AG10803 (cell line): ENCODE measurements at places on chromosomes 3 and 15.

GRCh38 chr3:185724761-185725160, 100.1 kb downstream of the IGF2BP2 start:
- DNase-seq = peak; percentile 87

- peak; percentile 99 for DNase-seq
Observed at GRCh38 chr3:131903988-131904415, 130.8 kb downstream of the CPNE4 start.

- no peak for DNase-seq
Observed at GRCh38 chr3:52843108-52843865, 8.5 kb upstream of the MUSTN1 start.

DNA sequence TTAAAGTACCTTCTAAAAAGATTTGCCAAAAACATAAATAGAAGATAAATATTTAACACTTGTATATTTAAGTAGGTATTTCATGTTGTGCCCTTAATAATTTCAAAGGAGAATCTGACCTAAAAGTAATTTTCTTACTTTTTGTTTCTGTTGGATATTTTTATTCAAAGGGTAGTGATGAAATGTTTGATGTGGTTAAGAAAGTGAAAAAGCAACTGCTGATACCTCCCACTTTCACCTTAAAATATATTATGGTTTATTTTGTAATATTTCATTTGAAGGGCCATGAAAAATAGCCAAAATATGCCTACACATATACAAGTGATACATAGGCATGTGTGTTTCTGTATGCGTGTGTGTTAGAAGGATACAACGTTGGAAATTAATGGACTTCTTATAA, 5.8 kb upstream of the SLITRK3 start:
- DNase-seq = no peak

DNA sequence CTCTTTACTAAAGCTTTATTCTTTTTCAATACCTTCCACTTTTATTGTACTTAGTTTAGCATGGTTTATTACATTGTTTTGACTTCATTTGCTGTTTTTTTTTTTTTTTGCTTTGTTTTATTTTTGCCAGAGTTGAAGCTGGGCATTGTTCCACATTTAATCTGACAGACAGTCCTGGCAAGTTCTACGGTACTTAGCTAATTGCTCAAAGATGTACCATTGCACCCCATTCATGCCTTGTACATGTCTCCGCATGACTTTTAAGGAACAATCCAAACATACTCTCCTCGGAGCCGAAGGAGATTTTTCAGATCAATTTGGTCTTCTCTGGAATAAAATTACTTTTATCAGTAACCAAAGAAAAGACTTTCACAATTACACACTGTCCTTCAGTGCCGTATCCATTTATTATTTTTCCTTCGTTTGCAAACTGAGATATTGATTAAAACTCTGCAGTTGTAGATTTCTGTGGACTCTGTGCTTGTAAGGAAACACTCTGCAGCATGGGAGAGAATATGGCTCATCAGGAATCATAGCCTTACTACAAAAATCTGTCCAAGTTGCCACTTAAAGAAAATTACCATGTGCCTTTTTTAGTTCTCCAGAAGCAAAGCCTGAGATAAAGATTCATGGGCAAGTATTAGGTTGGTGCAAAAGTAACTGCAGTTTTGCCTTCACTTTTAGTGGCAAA, 952.0 kb downstream of the AGBL1 start:
- peak; percentile 55 for DNase-seq

- no peak for DNase-seq
Observed at GRCh38 chr3:27171113-27171512, 198.1 kb downstream of the NEK10 start.

GRCh38 chr3:152195206-152195605, 73.5 kb upstream of the MBNL1 start:
- DNase-seq = no peak

DNA sequence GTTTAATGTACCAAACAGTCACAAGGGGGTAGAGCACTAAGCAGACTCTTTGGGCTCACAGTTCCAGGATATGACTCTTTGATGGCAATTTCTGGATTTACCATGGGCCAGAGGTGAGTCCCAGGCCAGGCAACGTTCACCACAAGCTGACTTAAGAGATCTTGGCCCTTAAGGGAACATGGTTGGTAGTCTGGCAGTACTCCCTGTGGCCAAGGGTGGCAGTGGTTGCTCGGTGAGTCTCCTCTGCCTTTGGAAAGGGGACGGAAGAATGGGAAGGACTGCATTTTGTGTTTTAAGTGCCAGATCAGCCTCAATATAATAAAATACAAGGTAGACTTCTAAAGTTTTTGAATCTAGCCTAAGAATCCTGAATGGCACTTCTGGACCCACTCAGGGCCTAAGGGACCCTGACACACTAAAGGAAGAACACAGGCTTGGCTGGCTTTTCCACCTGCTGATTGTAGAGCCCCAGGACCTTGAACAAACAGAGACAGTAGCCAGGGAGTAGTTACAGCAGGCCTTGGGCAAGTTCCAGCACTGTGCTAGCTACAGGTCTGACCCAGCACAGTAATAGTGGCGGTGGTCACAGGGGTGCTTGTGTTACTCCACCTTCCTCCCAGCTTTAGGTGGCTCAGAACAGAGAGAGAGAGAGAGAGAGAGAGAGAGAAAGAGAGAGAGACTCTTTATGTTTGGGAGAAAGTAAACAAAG, 730.7 kb upstream of the ALCAM start:
- no peak for DNase-seq

- no peak for DNase-seq
Observed at GRCh38 chr3:89628856-89629670, 521.6 kb downstream of the EPHA3 start.

GRCh38 chr3:41581700-41582099, 380.2 kb downstream of the ULK4 start:
- no peak for DNase-seq

DNA sequence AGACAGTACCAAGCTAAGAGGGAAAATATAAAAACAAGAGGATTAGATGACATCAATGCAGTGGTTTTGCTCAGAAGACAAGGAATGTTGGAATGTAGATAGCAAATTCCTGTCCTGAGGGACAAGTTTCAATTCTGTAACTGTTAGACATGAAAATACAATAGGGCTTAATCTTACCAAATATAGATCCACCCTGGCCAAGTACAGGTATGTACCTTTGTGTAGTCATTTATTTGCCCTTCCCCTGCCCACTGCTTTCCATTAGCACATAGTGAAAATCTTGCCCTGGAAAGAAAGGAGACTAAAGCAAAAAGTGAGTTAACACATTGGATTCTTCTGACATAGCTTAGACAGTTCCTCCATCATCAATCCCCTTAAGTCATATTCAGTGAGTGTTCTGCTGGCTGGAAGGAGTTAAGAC, 389.0 kb upstream of the THBS1 start:
- DNase-seq = peak; percentile 86

GRCh38 chr3:134931045-134931785, 136.2 kb downstream of the EPHB1 start:
- no peak for DNase-seq

DNA sequence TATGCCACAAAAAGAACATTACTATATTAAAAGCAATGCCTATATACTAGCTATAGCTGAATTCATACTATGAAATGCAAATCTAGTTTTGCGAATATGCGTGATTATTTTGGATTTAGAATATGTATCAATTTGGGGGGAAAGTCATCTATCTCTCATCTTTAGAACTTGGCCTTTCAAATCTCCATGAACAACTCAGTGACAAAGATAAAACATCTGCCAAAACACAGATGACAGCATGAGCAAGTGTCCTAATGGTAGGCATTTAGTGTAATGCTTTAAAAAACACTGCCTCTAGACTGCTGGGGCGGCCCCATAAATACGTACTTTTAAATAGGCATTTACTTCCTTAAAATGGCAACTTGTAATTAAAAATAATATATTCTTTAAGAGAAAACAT, 2.7 kb downstream of the CD47 start:
- DNase-seq = no peak

GRCh38 chr3:149808209-149808829, 4.7 kb upstream of the RNF13 start:
- DNase-seq = peak; percentile 81

DNA sequence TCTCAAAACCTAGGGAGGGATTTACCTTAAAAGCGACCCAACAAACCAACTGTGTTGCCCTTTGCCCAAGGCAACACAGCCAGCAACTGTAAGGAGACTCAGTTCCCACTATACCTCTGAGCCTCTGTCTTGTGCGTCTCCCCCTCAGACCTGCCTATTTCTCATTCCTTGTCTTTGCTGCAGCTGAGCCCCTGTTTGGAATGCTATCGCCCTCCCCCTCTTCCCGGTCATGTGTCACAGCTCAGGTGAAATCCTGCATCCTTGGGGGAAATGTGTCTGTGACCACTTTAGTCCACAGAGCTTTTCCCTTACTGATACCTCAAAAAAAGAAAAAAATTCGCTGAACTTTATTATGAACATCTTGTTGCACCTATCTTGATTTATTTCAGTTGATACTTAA, 52.0 kb upstream of the LRIG1 start:
- no peak for DNase-seq

DNA sequence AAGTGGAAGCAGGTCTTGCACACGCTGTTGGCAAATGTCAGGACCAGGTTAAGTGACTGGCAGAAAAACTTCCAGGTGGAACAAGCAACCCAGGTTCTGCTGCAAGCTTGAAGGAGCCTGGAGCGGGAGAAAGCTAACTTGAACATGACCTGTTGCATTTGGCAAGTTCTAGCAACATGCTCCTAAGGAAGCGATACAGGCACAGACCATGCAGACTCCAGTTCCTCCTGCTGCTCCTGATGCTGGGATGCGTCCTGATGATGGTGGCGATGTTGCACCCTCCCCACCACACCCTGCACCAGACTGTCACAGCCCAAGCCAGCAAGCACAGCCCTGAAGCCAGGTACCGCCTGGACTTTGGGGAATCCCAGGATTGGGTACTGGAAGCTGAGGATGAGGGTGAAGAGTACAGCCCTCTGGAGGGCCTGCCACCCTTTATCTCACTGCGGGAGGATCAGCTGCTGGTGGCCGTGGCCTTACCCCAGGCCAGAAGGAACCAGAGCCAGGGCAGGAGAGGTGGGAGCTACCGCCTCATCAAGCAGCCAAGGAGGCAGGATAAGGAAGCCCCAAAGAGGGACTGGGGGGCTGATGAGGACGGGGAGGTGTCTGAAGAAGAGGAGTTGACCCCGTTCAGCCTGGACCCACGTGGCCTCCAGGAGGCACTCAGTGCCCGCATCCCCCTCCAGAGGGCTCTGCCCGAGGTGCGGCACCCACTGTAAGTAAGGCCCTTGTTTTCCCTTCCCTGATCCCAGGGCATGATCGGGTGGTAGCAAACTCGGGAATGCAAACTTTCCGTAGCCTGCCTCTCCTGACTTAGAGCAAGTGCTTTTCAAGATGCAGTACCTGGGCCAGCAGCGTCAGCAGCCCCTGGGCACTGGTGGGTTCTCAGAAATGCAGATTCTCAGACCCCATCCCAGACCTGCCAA, 759 bp downstream of the GALNT15 start:
- DNase-seq = no peak

DNA sequence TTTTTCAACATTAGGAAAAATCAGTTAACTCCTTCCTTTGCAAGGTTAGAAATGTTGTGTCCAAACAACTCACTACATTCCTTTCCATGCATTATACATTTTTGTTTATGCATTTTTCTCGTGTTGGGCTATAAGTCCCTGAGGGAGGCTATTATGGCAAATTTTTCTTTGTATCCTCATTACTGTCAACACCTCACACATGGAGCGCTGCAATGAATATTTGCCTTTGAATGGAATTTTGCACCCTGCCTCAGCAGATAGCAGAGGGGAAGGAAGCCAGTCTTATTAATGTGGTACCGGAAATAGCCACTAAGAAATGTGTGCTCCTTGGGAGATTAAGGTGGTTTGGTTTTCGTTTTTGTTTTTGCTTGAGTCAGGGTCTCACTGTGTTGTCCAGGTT, 134.7 kb downstream of the THSD4 start:
- no peak for DNase-seq

- no peak for DNase-seq
Observed at GRCh38 chr3:54670201-54671000, 257.5 kb downstream of the LRTM1 start.

GRCh38 chr15:62244762-62245161, 79.7 kb upstream of the C2CD4B start:
- DNase-seq = no peak

DNA sequence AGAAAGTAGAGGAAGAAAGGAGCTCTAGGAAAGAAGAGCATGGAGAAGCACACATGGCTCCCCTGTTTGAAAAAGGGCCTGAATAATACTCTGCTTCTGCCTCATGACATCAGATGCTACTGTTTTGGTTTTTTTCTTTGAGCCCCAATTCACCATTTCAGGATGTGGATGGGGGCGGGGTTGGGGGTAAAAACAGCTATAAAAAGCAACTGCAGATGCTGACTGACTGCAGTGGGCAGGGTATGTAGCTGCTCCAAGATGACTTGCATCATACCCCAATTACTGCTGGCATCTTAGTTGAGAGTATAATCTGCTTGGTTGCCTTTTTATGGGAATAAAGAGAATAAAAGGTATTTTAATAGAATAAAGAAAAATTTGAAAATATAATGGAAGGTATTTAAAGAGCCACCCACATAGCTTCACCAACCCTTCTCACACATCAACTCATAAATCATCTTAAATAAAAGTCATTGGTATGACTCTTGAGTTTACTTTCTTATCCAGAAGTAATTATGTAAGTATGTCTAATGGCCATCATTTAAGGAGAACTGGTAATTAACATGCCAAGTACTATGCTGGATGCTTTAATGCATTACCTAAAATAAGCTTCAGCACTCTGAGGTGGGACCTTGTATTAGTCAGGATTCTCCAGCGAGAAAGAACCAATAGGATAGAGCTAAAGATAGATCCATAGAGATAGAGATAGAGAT, 36.4 kb upstream of the TMEM45A start:
- DNase-seq = peak; percentile 5

DNA sequence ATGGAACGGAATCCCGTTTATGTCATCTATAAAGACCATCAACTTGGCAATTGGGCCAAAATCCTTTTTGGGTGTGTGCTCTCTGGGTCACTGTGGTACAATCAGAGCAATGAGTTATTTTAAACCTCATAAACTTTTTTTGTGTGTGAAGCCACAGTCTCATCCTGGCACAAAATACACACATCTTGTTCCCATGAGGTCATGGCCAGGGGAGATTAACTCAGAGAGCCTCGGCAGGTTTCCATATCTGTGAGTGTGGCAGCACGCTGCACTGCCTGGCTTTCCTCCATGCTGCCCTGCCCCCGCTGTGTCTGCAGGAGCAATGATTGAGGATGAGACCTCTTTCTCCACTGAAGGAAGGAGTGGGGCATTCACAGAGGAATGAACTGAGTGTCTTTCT, 54.0 kb upstream of the DLG1 start:
- DNase-seq = peak; percentile 87

GRCh38 chr15:100890850-100891249, 11.2 kb downstream of the ALDH1A3 start:
- DNase-seq = no peak
